Foreskin keratinocyte (primary cell): ENCODE measurements at places on chromosomes 1 and 21. TPM values are rescaled to one million over a fixed set of nuclear protein-coding genes. Genes with fewer than 3 reads are reported as not detected.

GRCh38 chr1:36300526-36300925 lies 5.6 kb upstream of the SH3D21 start:
- DNase-seq: peak; percentile 29

- DNase-seq: no peak
Measured at GRCh38 chr1:69233463-69233862, 334.3 kb upstream of the LRRC7 start.

- no peak for DNase-seq
Measured at GRCh38 chr21:37784591-37785318, 131.5 kb downstream of the KCNJ6 start.

- no peak for DNase-seq
Measured at GRCh38 chr1:173715538-173715844, 710 bp downstream of the KLHL20 start.

GRCh38 chr1:94298861-94299260 lies 61.5 kb upstream of the ARHGAP29 start:
- DNase-seq: no peak

DNA sequence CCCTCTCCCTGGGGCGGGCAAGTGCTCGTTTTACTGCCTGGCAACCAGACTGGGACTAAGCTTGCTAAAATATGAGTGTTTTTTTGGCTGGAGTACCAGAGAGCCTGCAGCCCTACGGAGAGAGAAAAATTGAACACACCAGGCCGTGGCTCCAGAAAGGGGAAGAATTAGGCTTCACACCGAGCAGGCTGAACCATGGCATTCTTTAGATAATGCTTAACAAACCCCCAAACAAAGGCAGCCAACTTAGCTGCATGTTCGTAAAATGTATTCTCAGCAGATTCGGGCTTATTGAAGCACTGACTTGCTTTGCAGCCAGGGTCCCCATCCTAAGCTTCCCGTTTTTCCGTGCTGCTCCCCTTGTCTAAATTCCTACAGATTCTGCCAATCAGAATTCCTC lies 76.6 kb downstream of the LMX1A start:
- DNase-seq: no peak

GRCh38 chr1:232473324-232473723 lies 156.6 kb downstream of the SIPA1L2 start:
- DNase-seq: no peak

DNA sequence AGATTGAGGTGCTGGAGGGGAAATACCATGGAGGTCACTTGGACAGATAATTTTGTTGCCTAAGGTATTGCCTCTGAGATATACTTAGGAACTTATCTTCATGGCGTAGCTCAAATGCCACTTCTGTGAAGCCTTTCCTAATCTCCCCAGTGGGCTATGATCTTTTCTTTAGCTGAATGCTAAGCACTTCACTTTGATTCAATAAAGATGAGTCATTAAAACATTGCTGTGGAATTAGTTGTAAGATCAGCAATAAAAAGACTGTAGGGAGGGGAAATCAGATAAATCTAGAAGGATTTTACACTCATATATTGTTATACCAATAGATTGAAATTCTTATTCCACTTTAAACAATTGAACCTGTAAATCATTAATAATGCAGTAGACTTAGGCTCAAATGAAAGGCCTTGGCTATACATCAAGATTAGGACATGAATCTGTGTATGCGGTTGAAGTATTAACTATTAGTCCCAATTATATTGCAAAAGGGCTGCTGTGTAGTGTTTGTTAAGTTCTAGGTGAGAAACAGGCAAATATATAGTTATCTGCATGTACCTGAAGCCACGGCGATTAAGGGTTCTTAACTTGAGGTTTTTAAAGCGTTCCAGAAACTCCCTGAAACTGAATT lies 19.2 kb upstream of the MAGOH start:
- DNase-seq: no peak

DNA sequence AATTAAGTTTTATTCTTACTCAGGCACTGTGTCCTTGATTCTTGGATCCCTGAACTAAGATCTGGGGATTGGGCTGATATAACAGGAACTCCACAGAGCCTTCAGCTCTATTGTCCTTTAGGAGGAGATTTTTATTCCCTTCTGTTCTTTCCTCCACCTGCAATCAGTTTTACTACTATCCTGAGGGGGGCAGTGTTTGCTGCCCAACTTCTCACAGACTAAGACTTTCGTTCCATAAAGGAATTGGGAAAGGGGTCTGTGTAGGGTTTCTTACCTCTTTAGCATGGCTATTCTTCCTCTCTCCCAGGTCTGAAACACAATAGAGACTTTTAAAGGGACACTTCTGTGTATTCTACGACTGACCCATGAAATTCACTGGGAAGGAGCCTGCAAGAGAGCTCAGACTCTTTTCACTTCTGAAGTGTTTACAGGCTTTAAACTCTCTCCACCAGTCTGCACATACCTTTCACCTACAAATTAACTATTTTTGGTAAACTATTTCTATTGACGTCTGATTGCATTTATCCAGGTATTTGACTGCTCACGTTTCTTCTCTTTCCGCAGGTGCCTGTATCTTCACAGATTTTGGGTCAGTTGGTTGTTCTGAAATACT lies 103.3 kb upstream of the DEPDC1 start:
- no peak for DNase-seq

DNA sequence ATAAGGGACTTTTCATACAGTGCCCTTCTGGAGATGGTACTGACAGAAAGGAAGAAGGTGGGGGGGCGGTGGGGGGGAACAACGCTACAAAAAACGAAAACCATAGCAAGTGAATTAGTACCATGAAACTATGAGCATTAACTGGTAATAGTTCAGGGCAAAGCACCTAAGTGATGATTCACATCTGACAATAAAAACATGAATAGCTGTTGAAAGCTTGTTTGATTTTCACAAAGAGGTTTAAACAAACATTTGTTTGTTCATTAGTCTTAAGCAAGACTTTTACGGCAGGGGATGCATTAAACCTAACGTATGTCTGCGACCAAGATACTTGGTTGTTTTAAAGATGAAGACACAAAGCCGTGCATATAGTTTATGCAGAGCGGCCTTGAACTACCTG lies 177.5 kb downstream of the LMO4 start:
- DNase-seq: no peak

DNA sequence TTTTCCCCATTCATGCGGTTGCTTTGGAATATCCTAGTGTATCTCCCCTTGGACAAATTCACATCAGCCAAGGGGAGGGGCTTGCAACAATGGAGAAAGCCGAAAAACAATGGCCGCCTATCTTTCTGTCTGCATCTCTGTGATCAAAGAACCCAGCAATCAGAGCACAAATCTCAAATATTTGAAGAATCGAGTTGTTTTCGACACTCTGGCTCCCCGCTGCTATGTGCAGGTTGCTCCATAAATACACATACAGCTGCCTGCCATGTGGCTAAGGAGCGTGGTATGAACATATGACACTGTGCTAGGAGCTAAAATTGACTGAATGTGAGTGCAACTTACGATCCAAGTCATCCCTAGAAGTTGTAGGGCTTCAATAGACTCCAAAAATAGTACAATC lies 8.5 kb downstream of the CFHR4 start:
- DNase-seq: no peak

DNA sequence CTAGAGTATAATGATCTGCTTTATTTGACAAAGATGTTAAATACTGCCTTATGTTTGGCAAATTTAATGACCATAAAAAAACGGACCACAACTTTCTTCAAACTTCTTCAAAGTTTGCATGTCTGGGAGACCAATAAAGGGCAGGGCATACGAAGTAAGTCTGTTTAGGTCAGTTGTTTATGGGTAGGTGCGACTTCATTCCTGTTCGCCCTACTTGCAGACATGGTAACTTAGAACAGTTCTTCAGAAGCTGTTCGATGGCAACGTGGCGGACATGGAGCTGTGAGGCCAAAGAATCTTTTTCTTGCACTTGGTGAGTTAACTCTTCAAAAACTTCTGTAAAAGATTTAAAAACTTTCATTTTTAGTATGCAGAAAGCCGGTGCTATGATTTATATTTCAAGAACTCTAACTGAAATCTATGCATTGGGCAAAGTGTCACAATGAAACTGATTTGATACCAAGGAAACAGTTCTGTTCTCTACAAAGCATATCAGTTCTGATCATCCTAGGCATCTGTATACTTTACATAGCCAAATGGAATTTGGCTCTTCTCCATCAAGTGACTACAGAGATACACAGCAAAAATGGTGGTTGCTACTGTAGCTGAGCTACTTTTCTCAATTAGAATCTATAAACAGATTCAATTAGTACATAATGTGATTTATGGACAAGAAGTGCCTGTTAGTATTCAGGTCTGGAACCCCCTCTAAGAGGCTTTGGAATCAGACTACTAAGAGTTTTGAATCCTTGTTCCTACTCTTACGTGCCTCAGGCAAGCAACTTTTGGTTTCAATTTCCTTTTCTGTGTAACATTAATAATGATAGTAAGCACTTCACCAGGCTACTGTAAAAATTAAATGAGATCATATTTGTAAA lies 25.7 kb downstream of the C21orf91 start:
- no peak for DNase-seq

DNA sequence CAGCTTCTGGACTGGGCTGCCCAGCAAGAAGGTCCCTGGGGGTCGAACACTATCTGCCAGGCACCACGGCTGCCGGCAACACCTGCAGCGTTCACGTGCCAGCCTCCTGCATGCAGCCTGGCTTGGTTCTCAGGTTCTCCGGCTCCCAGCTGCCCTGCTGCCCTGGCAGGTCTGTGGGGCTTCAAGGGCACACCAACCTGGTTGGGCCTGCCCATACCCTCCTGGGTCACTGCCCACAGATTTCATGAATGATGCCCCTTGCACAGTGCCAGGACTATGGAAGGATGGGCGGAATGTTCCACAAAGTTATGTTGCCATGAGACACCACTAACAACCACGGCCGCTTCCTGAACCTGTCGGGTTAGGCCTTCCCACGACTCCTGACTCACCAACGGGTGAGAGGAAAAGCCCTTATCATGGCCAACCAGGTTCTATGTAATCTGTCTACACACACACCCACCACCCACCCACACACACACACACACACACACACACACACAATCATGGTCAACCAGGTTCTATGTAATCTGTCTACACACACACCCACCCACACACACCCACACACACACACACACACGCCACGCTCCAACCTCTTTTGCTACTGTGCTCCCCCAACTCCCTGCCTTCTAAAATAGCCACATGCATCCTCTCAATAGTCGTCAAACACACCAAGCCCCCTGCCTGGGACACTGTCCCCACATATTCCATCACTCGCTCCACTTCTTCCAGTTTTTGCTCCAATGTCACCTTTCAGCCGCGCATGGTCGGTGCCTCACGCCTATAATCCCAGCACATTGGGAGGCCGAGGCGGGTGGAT lies 32.2 kb downstream of the HSPG2 start:
- peak; percentile 91 for DNase-seq

DNA sequence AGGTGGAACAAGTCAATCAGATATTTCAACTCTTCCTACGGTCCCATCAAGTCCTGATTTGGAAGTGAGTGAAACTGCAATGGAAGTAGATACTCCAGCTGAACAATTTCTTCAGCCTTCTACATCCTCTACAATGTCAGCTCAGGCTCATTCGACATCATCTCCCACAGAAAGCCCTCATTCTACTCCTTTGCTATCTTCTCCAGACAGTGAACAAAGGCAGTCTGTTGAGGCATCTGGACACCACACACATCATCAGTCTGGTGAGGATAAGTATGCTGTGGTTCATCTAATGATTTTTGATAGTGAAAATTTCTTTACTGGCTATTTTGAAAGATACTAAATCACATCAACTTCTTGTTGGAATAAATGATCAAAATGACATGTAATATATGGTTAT lies 67.7 kb upstream of the MPC2 start:
- no peak for DNase-seq

GRCh38 chr1:37657620-37658412 lies 23.1 kb upstream of the RSPO1 start:
- DNase-seq: no peak

GRCh38 chr1:194952171-194952570 lies 1656.1 kb downstream of the KCNT2 start:
- DNase-seq: no peak

- DNase-seq: no peak
Measured at GRCh38 chr21:18608226-18608625, 204.6 kb upstream of the TMPRSS15 start.

- DNase-seq: peak; percentile 91
Measured at GRCh38 chr1:161244888-161245287, 6.9 kb upstream of the NR1I3 start.

- DNase-seq: no peak
Measured at GRCh38 chr1:76053021-76053420, 21.5 kb upstream of the ST6GALNAC3 start.

DNA sequence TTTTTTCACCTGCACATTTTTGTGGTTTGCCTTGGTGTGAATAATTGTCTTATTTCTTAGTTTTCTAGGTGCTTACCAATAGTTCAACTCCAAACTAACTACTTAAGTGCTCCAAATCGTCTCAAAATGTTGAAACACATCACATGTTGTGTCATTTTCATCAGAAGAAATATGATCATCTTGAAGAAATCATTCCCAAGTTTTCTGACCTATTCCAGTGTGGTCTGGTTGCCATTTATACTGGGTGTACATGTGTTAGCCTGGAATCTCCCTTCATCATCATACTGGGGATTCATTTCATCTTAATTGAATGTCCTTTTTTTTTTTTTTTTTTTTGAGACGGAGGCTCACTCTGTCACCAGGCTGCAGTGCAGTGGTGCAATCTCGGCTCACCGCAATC lies 67.0 kb downstream of the EIF2B3 start:
- DNase-seq: peak; percentile 11

GRCh38 chr1:237812061-237812460 lies 78.7 kb downstream of the ZP4 start:
- DNase-seq: no peak

GRCh38 chr1:241857131-241857530 lies 9.1 kb downstream of the EXO1 start:
- no peak for DNase-seq

GRCh38 chr1:15941899-15942660 lies 33.8 kb downstream of the ZBTB17 start:
- DNase-seq: no peak

DNA sequence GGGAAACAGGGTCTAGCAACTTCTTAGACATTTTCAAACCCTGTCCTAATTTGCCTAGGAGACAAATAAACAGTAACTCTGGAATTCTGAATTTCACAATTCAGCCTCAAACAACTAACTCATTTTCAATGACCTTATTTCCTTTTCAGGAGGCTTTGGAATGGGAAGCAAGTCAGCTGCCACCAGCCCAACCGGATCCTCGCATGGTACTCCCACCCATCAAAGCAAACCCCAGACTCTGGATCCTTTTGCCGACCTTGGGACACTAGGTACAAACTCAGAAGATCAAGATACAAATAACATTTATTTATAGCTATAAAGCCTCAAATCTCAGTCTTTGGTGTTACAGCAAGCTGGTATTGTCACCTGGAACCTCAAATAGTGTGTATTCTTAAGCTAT lies 18.9 kb upstream of the LEPR start:
- DNase-seq: no peak

- no peak for DNase-seq
Measured at GRCh38 chr1:239268007-239268406, 118.4 kb upstream of the CHRM3 start.

The FALEC gene
- total RNA-seq: not detected in 2 replicates

The KRTAP20-1 gene
- total RNA-seq: not detected in 2 replicates

The SELENBP1 gene
- total RNA-seq: 1.6 and 2.6 TPM in 2 replicates

The PM20D1 gene
- total RNA-seq: not detected in 2 replicates

The AADACL4 gene
- total RNA-seq: not detected in 2 replicates

The HORMAD1 gene
- not detected in 2 replicates for total RNA-seq
